ENCODE measurements at places on chromosomes 3 and 15. TPM values are rescaled to one million over a fixed set of nuclear protein-coding genes. Genes with fewer than 3 reads are reported as not detected.

The ADAMTS17 gene
- 1.7 TPM for total RNA-seq

DNA sequence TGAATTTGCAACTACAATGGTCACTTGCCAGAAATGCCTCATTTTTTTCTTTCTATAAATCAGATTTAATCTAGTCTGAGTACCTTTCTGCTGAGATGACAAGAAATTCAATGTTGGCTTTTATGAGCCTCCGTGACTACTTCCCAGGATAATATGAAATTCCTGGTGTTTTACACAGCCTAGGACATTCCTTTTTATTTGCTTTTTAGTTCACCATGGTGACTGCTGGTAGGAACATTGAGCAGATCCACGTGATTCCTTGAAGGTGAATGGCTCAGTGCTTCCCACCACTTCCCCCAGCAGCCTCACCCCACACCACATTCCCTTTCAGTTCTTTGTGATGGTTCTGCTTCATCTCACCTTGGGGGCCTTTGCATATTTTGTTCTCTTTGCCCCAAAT is 4.3 kb upstream of the NPTN start:
- DNase-seq: no peak

- no peak for DNase-seq
Observed at GRCh38 chr15:58627046-58627445, 122.5 kb downstream of the ADAM10 start.

The MB21D2 gene
- 1.7 TPM for total RNA-seq

GRCh38 chr15:65918357-65918920 is 49.1 kb downstream of the RAB11A start:
- no peak for DNase-seq

DNA sequence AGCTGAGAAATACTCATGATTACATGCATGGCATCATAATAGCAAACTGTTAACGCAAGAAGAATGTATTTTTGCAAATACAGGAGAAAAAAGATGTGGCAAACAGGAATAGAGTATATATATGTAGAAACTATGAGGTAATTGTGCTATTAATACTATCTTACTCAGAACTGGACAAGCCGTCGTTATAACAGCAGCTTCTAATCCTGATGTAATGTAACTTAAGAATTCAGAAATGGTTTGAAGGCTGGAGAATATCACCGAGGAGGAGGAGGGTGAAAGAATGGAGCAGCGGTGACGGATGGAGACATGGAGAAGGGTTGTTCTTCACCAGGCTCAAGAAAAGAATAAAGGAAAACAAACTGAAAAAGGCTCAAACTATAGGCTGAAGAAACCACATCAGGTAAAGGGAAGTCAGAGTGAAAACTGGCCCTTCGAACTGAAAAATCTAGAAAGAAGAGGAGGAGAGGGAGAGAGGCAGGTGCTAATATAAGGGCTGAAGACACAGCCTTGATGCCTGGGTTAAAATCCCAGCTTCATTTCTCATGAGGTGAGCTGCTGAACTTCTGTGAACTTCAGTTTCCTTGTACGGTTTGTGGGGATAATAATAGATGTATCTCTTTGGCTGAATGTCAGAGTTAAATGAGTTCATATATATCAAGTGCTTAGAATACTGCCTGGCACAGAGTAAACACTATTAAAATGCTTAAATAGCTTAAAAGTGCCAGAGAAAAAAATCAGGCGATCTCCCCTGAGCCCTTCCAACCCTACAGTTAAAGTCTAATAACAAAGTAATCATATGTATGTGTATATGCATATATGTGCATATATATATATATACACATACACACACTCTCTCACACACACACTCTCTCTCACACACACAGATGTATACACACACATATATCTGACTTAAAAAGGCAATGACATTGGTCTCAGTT is 43.9 kb downstream of the GOLIM4 start:
- DNase-seq: no peak

- no peak for DNase-seq
Observed at GRCh38 chr3:10549617-10550230, 44.3 kb upstream of the ATP2B2 start.

GRCh38 chr3:132461544-132461943 is 44.2 kb downstream of the DNAJC13 start:
- DNase-seq: no peak

The CACNA2D2 gene
- 1.6 TPM for total RNA-seq

DNA sequence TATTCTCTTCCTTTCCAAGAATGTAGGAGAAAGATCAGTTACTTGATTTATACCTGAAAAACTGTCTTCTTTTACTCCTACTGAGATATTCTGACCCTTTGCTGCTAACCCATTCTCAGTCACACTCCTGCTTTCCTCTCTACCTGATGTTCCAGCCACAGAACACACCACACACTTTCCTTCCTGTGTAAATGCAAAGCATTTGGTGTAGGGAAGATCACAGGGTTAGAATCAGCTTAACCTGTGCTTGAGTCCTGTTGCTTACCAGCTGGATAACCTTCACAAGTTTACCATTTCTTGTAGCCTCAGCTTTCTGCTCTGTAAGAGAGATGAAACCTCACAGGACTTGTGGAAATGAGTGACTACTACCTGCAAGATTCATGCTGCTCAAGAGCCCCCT is 489.8 kb upstream of the GOLIM4 start:
- no peak for DNase-seq

The MCF2L2 gene
- total RNA-seq: 0.51 TPM

DNA sequence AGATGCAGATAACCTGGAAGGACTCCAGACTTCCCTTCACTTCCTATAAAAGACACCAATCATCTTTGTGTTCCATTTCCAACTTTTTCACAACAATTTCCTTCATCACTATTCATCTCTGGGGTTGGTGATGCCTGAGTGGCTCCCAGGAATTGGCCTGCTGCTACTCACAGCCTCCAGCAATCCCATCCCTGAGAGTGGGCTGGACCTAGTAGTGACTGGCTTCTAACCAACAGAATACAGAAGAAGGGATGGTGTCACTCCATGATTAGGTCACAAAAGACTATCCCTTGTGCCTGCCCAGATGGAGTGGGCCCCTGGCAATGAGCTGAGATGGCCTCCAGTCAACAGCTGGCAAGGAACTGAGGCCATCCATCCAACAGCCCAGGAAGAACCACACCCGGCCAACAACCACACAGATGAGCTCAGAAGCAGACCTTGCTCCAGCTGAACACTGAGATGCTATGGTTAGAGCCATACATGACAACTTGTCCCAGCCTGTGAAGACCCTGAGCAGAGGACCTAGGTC is 20.9 kb downstream of the OCA2 start:
- no peak for DNase-seq

The ATP13A4 gene
- 0.11 TPM for total RNA-seq

DNA sequence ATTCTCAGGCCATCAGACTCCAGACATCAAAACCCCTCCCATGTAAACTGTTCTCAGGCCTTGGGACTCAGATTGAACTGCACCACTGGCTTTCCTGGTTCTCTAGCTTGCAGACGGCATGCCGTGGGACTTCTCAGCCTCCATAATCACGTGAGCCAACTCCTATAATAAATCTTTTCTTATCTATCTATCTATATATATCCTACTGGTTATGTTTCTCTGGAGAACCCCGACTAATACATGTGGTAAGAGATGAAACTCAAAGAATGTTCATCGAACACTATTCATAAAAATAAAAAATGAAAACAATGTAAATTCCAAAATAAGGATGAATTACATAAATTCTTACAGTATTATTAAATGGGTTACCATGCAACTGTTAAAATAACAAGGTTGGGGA is 84.5 kb upstream of the NTRK3 start:
- DNase-seq: no peak

- no peak for DNase-seq
Observed at GRCh38 chr3:30611613-30612436, 5.4 kb downstream of the TGFBR2 start.

GRCh38 chr3:71968544-71968943 is 183.6 kb upstream of the PROK2 start:
- no peak for DNase-seq

The KIF7 gene
- 1.9 TPM for total RNA-seq

The NOX5 gene
- total RNA-seq: not detected

DNA sequence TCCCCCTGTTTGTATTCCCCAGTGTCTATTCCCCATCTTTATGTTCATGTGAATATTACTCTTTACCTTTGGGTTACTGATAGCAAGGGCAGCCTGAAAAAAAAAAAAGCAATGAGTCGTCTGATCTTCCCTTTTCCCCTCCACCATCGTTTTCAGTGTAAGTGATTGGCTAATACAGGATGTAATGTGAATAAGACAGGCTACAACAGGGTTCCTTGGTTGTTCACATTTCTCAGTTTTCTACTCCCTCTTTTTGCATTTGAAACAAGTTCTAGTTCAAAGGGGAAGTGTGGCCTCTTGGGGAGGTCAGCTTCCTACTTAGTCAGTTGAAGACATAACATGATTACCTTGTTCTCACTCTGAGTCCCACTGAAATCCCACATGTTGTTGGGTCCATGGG is 278.0 kb upstream of the TRIM42 start:
- no peak for DNase-seq

DNA sequence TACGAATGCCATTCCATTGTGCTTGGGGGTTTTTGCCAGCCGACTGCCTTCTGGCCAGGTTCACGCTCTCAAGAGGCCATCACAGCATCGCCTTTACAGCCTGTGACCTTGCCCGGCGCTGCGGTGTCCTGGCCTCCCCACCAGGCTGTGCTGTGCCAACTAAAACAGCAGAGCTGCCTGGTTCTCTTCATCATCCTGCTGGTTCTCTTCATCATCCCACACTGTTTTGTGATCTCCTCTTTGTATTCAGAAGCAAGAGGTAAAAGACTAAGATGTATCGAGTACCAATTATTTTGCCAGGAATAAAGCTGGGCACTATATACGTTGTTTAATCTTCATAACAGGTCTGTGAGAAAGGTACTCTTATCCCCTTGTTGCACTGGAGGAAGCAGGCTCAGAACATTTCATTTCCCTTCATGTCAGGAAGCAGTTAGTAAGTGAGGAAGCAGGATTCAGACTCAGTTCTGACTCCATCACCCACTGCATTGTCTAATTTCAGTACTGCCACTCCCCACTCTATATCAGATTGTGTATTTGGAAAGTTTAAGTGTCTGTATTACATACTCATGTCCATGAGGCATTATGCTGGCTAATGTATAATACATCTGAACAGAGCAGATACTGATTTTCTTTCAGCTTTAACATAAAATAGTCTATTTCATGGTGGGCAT is 92.7 kb downstream of the LRRC28 start:
- peak; percentile 71 for DNase-seq

- DNase-seq: no peak
Observed at GRCh38 chr15:84904419-84904818, 20.0 kb downstream of the SLC28A1 start.

- DNase-seq: no peak
Observed at GRCh38 chr3:10251006-10251405, 2.7 kb downstream of the TATDN2 start.

The GREM1 gene
- not detected for total RNA-seq

The SLC30A4 gene
- 3.3 TPM for total RNA-seq

GRCh38 chr3:82132210-82133069 is 371.0 kb upstream of the GBE1 start:
- no peak for DNase-seq

- DNase-seq: no peak
Observed at GRCh38 chr15:80831606-80832224, 52.5 kb downstream of the CEMIP start.

- DNase-seq: no peak
Observed at GRCh38 chr3:177133860-177134815, 63.1 kb downstream of the TBL1XR1 start.

DNA sequence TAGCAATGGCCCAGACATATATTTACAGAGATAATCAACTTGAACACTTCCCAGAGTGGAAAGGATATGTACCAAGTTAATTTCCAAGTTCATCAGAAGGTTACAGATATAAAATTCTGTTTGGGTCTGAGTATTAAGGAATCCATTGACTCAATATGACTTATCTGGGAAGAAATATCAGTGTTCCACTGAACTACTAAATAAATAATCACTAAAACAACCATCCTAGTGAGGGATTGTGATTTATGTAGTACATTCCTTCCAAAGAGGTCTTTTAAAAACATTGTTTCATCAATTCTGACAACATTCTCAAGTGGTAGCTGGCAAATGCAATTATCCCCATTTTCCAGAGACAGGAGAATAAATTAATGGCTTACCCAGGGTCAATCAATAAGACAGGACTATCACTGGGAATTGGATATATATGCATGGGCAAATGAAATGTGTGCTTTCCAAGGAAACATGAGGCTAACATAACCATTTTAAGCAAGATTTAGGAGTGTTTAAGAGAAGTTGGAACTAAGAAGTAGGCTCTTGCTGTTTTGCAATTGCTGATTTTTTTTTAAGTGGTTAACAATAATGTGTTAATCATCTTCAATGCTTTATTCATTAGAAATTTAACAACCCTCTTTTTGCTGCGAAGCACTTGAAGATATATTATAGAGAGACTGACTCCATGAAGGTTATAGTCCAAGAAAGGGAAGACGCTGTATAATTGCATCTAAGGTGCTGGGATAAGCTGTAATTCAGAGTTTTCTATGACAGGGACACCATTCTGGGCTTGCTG is 37.9 kb downstream of the SLC9A9 start:
- no peak for DNase-seq

The PLEKHO2 gene
- 9.1 TPM for total RNA-seq

GRCh38 chr3:113354307-113354706 is 87.0 kb downstream of the CFAP44 start:
- DNase-seq: no peak

GRCh38 chr3:62604298-62604697 is 230.9 kb upstream of the FEZF2 start:
- no peak for DNase-seq

DNA sequence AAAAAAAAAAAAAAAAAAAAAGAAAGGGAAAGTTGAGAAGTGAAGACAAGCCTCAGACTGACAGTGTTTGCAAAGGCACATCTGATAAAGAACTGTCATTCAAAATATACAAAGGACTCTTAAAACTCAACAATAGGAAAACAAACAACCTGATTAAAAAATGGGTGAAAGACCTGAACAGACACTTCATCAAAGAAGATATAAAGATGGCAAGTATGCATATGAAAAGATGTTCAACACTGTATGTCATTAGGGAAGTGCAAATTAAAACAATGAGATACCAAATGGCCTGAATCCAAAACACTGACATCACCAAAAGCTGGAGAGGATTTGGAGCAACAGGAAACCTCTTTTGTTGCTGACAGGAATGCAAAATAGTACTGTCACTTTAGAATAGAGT is 48.6 kb downstream of the MCCC1 start:
- DNase-seq: no peak

Data from Right ventricle myocardium superior (tissue), 1 donor.